Activated T-cell treated with anti-CD3 and anti-CD28 coated beads for 24 hours (primary cell): ENCODE measurements at places on chromosomes 5 and 9.

GRCh38 chr5:98635656-98636055 is 137.8 kb upstream of the RGMB start:
- no peak for DNase-seq

GRCh38 chr9:123872710-123873109 is 57.2 kb downstream of the DENND1A start:
- no peak for DNase-seq

GRCh38 chr9:108411632-108412031 is 444.2 kb downstream of the ACTL7B start:
- no peak for DNase-seq

DNA sequence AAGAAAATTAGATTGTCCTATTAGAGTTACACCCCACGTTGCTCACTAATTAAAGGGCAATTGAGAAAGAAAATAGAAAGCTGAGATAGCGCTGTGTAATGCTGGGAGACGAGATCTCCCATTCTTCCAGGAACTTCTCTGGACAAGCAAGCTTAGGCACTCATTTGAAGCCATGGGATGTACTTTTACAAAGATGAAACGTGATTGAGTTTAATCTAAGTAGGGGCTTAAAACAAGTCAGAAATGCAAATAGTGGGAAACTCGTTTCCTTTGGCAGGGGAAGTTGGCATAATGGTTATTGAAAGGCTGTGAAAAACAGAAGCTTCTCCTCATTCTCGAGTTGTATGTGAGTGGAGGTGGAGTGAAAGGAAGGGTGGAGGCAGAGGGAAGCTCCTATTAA is 3.7 kb downstream of the PRDM6 start:
- DNase-seq: no peak

DNA sequence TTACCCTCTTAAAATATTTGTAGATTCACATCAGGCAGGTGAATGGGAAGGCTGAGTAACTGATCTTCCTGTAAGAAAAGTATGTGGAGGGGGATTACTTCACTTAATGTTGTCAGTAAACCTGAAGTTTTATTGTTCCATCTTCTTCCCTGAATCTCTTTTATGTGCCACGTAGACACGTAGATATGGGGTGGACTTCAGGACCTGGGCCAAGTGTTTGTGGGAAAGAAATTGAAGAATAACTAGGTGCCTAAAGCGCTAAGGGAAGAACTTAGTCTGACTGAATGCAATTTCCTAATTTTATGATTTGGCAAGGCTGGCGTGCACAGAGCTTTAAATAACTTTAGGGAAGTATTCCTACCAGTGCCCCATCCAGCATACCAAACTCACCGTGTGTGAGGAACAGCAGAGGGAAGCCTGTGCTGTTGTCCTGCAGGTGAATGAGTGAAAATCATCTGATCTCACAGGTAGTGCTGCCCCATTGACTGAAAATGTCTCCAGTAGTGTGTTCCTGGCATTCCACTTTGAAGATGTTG is 323.4 kb downstream of the KDM4C start:
- DNase-seq: no peak

DNA sequence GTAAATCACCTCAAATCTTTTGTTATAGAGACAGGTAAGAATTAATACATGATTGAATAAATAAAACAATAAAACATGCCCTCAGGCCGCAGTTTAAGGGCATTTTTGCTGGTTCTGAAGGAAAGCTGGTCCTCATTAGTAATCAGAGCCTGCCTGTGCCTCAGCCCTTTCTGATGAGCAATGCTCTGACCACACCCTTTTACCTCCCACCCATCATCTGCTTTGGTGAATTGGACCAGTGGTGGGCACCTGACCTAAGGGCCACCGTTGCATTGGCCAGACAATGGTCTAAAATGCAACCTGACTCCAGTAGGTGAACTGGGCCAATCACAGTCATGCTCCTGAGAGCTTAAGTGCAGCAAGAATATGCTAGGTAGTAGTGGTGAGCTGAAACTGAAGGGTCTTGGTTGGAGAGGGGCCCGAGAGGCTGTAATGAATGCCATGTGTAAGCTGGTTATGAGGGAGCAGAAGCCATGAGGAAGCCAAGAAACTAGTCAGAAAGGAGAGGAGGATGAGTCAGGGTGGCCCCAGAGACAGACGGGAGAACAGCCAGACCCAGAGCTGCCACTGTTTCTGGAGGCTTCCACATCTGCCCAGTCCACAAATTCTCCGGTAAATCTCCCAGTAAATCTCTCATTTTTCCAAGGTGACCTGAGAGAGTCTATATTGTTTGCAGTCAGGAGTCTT is 45.5 kb upstream of the ZSWIM6 start:
- DNase-seq: no peak

- DNase-seq: no peak
Observed at GRCh38 chr9:89185980-89186379, 7.4 kb upstream of the SHC3 start.

- DNase-seq: no peak
Observed at GRCh38 chr5:65103756-65104440, 335.2 kb downstream of the CWC27 start.

GRCh38 chr5:161846746-161847145 is 1.2 kb upstream of the GABRA1 start:
- DNase-seq: no peak

DNA sequence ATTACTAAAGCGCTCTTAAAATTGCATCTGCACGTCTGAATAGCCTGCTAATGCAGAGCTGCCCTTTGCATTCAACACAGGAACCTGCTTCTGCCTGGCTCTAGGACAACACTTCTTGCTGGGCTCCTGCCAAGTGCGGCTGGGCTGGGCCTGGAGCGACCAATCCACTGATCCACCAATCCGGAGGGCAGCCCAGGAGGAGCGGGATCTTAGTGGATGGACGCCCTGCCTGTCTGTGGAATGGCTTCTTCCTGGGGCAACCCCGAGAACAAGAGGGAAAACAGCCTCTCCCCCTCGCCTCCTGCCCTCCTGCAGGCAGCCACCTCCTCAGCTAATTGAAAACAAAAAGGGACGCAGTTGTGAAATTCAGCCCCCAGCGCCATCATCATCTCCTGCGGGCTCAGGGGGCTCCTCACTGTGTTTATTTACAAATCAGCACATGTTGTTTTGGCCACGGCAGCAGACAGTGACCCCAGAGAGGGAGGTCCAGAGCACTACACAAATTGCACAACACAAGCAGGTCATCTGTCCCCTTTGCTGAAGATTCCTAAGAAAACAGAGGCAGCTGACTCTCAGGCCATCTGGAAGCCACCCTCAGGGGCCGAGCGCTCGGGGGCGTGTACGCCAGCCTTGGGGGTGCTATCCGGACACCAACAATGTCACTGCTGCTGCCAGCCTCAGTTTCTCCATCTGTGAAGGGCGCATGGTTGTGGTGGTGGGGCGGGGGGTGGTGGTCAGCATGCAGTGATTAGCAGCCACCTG is 57.3 kb downstream of the GADD45G start:
- DNase-seq: no peak

DNA sequence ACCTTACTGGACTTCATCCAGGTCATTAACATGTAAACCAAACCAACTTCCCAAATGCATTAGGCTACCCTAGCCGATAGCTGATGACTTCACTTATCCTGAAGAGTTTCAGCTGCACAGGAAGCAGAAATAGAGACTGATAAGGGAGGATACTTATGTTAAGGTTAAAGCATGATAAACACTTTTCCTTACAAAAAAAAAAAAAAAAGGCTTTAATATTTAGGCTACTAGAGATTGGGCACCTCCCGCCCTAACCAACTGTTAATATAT is 1.6 kb upstream of the MEF2C start:
- DNase-seq: no peak

GRCh38 chr5:136269973-136270372 is 77.0 kb upstream of the SMIM32 start:
- DNase-seq: no peak

DNA sequence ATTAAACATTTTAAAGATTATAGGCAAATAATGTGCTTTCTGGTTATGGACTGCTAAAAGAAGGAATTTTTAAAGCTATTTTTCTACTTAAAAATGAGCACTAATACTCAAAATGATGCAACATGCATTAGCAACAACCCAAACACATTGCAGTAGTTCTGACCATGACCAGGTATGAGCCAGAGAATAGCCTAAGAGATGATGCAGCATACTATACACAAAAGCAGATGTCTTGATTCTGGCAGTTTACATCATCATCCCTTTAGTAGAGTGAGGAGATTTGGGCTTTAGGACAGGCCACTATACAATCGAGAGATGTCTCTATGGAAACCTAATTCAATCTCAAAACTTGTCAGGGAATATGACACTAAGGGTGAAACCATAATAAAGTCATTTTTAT is 307.1 kb downstream of the PRR16 start:
- no peak for DNase-seq

- DNase-seq: no peak
Observed at GRCh38 chr9:14136047-14136635, 177.8 kb downstream of the NFIB start.

- no peak for DNase-seq
Observed at GRCh38 chr5:106649031-106649430, 1021.7 kb downstream of the EFNA5 start.

DNA sequence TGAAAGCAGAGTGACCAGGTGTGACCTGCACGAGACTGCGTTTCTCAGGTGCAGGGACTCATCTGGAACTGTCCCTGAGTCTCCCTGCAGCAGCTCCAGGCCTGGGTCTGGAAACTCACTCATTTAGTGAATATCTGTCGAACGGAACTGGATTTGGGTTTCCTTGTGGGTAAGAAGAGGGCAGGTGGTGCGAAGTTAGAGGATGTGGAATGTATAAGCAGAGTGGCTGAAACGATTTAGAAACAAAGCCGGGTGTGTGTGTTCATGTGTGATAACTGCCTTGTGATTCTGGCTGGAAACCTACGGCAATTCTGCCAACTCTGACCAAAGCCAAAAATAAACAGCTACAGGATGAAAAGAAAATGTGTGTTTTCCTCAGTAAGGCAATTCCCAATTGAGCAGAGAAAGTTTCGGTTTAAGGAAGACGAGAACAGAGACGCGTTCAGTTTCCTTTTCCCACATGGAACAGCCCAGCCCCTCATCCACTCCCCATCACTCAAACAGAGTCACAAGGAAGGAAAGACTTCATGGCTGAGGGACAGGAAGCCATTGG is 130.3 kb downstream of the NSG2 start:
- no peak for DNase-seq

DNA sequence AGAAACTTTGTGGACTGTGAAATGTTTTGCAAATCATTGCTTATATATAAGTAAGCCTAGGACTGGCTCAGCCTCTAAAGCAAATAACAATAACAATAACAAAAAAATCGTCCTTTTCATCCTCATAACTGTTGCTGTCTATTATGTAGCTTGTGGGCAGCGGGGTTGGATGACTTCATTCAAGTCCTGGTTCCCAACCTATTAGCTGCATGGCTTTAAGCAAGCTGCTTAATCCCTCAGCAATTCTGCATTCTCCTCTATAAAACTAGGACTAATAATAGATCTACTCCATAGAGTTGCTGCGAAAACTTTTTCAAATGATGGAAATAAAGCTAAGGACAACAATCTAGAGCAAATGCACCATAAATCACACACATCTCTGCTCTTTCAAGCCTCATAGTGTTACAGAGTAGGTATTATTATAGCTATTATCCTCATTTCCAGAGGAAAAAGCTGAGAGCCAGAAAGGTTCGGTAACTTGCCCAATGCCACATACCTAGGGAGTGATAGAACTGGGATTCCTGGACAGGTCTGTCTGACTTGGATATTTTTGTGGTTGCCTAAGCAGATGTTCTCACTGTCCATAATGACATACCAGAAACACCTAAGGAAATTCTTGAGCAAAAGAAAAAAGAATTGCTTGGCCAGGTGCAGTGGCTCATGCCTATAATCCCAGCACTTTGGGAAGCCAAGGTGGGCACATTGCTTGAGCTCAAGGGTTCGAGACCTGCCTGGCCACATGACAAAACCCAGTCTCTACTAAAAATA is 98.8 kb upstream of the ADRA1B start:
- DNase-seq: no peak

DNA sequence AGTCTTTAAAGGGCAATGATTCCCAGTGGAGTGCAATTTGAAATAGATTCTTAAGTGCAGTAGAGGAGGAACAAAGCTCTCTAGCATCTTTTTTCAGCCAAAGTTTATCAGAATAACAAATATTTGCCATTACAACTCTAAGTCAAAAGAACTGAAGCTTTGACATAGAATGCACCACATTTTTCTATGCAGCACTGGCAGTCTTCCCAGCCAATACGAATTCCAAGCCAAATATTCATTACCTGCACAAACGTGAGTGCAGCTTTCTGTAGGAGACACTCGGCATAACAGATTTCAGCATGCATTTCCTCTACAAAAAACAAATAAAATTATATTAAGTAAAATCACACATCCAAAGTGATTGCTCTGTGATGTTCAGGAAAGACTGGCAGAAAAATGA is 103.4 kb downstream of the TTC39B start:
- DNase-seq: no peak

GRCh38 chr5:980001-980588 is 28.5 kb upstream of the NKD2 start:
- no peak for DNase-seq

GRCh38 chr5:13976867-13977830 is 32.7 kb upstream of the DNAH5 start:
- DNase-seq: no peak

DNA sequence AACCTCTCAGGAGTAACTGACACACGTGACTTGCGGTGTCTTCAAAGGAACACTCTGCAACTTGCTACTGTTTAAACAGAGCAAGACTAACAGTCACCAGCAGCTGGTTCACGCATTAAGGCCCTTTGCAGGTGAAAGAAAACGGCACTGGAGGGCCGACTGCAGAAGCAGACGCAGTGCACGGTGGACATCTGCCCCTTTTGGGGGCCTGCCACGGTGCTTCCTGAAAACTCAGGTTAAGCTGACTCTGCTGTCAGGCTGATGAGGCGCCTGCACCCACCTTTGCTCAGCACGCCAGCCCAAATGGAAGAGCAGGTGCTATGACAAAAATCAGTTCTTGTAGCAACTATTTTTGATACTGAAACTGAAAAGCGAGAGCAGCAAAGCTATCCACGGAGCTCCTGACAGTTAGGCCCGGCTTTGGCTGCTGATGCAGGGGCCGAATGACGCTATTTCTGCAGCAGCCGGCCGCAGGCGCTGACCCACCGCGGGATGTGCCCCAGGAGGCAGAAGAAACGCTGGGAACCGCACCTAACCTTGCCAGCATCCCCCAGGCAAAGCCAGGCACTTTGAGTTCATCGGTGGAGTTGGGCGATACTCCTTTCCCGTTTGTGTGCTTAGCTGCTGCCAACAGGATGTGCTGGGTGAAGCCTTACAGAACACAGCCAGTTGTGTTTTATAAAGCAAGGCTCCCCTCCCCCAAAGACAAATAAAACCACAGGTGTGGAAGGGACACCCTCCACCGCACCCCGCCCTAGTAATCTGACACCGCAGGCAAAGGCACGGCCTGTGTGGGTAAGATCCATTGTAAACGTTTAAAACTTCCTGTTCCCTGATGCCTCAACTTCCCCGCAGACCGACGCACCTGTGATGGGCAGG is 21.1 kb upstream of the TERT start:
- peak; percentile 38 for DNase-seq

- DNase-seq: no peak
Observed at GRCh38 chr5:142023836-142024235, 11.0 kb upstream of the GNPDA1 start.
